ENCODE measurements at places on chromosomes 5 and 9. TPM values are rescaled to one million over a fixed set of nuclear protein-coding genes. Genes with fewer than 3 reads are reported as not detected.

The ZNF354B gene
- total RNA-seq = 6.7 TPM

The LOX gene
- total RNA-seq = 0.08 TPM

The CTSV gene
- 22.1 TPM for total RNA-seq

The SLC36A3 gene
- total RNA-seq = not detected

DNA sequence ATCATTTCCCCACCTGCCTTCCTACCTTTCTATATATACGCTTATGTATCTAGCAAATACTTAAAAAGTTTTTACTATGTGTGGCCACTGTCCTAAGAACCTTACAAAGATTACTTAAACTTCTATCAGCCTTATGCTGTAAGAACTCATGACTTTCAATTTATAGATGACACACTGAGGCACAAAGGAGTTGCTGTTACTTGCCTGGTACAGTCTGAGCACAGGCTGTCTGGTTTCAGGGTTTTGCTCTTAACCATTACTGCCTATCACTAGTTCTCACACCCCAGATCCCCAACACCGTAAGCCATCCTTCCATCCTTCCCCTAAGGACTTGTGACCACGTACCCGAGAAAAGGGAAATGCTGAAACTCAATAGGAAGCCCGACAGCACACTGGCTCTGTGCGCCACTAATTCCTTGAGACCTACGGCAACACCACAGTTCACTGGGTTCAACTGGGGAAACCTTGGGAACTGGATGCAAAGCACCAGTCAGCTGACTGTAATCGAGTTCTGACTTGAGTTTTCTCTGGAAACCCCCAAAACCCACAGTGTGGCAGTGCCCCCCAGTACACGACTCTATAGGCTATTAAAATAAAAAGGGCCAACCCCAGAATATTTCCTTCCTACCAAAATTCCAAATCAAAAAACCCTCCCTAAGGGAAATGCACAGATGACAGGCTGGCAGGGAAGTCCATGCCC is 56.0 kb downstream of the AUH start:
- peak; percentile 81 for DNase-seq

- DNase-seq = no peak
Observed at GRCh38 chr9:69811351-69811868, 9.2 kb upstream of the CFAP95 start.

GRCh38 chr5:149667084-149667828 is 62.9 kb upstream of the PPARGC1B start:
- peak; percentile 60 for DNase-seq

DNA sequence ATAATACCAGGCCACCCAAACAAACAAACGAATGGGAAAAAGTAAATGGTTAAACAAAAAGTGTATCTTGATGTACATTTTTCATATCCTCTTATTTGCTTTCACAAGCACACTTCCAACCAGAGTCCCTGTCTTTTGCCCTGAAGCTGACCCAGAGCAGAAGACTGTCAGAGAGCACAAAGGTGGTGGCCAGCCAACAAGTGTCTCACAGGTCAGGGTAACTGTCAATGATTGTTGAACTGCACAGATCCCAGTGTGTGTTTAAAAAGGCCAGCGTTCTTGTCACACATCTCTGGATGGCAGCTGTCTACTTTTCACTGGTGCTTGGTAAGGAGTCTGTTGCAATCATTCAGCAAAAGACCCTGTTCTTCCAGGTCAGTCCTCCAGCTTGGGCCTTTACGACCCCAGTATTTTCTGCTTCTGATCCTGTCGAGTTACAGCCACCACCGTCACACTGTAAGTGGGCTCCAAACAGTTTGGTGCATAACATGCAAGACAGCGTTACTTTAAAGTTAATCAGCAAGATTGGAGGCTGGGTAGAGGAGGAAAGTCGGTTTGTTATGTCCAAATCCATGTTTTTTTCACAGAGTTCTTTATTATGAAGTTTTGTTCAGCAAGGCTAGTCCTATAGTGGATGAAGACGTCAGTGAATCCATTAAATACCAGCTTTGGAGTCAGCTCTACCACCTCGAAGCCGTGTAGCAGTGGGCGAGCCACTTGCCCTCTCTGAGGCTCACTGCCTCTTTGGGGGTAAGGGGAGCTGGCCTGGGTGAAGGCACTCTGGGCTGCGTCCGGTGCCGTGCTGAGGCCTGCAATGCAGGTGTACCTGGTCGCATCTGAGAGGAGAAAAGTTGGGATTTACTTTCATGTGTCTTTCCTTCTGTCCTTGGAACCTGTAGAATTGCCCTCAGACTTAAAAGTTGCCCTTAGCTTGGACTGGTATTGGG is 265.7 kb downstream of the AOPEP start:
- no peak for DNase-seq

GRCh38 chr5:147507480-147508126 is 2.3 kb downstream of the DPYSL3 start:
- no peak for DNase-seq

Measured in SK-MEL-5 (cell line).